M059J (cell line): ENCODE measurements at places on chromosomes 1 and 21. TPM values are rescaled to one million over a fixed set of nuclear protein-coding genes. Genes with fewer than 3 reads are reported as not detected.

Gene PRRX1
- 21.6 and 22.3 TPM in 2 replicates for total RNA-seq

Gene MLLT11
- total RNA-seq, result 43.2 and 46.5 TPM in 2 replicates

Gene TFF2
- 0.30 TPM in 1 of 2 replicates, not detected in the other for total RNA-seq

Gene RCSD1
- total RNA-seq, result 0.15 and 0.81 TPM in 2 replicates

Gene FCGR3B
- 1.0 TPM in 1 of 2 replicates, not detected in the other for total RNA-seq

Gene FAM177B
- not detected in 2 replicates for total RNA-seq

Gene OR2T29
- not detected in 2 replicates for total RNA-seq

Gene KCNE2
- 0.10 TPM in 1 of 2 replicates, not detected in the other for total RNA-seq

Gene ZFP69B
- total RNA-seq, result 2.2 and 2.5 TPM in 2 replicates
